ENCODE measurements at places on chromosomes 6 and 20.

- no peak for DNase-seq
Observed at GRCh38 chr6:151690768-151691562, 116.5 kb upstream of the ESR1 start.

- DNase-seq = no peak
Observed at GRCh38 chr20:62337558-62338293, 29.4 kb downstream of the LAMA5 start.

GRCh38 chr20:31822421-31823330 lies 3.5 kb downstream of the MYLK2 start:
- peak; percentile 59 for DNase-seq

- DNase-seq = no peak
Observed at GRCh38 chr6:155330133-155330734, 15.9 kb upstream of the TFB1M start.

- DNase-seq = no peak
Observed at GRCh38 chr6:110999634-111000270, 17.9 kb downstream of the RPF2 start.

DNA sequence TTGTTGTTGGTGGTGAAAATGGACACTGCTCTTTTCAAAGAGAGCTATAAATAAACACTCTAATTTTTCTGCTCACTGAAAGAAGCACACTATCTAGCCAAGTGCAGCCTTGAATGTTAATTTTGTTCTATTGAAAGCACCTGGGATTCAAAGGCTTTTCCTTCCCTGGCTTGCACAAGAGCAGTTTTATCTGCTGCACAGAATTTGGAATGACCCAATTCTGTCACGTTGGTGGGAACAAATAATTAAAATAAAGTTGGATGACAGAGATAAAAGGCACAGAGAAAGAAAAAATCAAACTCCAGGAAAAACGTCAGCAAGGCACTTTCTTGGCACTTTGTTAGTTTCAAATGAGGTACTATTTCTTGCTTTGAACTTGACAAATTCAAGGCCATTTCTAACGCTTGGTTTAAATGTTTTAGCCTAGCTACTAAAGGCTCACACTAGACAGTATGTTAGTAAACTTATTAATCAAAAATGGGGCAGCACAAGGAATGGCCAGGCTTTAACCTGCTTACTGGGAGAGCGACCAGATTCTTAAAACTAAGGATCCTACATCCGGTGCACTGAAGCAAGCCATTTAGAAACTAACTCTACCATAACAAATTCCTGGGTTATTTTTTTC lies 145.5 kb upstream of the ARG1 start:
- DNase-seq = no peak

GRCh38 chr6:152634773-152635172 lies 2.4 kb downstream of the SYNE1 start:
- DNase-seq = no peak

- DNase-seq = no peak
Observed at GRCh38 chr6:163954088-163954775, 539.7 kb downstream of the QKI start.

DNA sequence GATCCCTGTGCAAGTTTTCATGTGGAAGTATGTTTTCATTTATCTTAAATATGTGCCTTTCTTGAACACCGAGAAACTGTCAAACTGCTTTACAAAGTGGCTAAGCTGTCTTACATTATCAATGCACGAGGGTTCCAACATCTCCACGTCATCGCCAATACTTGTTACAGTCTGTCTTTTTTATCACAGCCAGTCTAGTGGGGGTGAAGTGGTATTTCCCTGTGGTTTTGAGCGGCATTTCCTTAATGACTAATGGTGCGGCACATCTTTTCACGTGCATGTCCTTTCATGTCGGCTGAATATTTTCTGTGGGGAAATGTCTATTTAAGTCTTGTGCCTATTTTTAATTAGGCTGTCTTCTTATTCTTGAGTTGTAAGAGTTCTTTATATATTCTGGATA lies 280.4 kb downstream of the FOXC1 start:
- DNase-seq = no peak

DNA sequence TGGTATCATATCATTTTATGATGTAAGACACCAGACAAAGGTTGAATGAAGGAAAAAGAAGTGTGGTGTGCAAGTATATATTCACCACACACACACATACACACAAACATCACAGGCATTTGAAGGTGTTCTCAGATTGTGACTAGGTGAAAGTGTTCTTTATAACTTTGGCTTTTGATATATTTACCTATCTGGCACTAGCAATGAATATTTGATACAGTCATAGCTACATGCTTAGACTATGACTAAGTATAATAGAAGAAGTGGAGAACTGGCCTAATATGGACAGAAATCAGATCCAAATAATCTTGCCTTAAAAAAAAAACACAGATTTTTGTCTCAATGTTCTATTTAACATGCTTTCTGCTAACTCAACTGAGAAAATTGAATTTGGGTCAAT lies 809.9 kb downstream of the KIF16B start:
- no peak for DNase-seq

GRCh38 chr6:162854228-162854627 lies 126.5 kb downstream of the PACRG start:
- no peak for DNase-seq

DNA sequence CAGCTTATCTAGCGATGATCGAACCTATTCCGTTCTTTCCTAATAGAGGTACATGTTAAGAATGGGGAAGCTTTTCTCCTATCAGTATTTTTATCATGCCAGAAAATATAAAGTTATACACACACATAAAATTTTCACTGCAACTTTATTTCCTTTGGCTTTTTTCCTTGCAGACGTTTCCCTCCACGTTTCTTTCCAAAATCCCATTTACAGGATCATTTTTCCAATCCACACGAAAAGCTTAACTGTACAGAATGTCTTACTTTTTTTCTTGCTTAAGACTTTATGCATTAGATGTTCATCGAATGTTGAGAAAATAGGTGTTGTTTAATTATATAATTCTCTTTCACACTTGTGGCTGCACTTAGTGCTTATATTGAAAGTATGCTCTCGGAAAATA lies 62.9 kb upstream of the HDGFL1 start:
- no peak for DNase-seq

DNA sequence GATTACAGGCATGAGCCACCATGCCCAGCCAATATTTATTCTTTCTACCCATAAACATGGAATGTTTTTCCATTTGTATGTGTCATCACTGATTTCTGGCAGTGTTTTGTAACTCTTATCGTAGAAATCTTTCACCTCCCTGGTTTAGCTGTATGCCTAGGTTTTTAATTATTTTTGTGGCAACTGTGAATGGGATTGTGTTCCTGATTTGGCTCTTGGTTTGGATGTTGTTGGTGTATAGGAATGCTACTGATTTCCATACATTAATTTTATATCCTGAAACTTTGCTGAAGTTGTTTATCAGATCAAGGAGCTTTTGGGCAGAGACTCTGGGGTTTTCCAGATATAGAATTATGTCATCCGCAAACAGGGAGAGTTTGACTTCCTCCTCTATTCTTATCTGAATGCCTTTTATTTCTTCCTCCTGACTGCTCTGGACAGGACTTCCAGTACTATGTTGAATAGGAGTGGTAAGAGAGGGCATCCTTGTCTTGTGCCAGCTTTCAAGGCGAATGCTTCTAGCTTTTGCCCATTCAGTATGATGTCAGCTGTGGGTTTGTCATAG lies 198.6 kb downstream of the ZDHHC14 start:
- no peak for DNase-seq

GRCh38 chr20:19397666-19398065 lies 185.2 kb downstream of the SLC24A3 start:
- DNase-seq = no peak

DNA sequence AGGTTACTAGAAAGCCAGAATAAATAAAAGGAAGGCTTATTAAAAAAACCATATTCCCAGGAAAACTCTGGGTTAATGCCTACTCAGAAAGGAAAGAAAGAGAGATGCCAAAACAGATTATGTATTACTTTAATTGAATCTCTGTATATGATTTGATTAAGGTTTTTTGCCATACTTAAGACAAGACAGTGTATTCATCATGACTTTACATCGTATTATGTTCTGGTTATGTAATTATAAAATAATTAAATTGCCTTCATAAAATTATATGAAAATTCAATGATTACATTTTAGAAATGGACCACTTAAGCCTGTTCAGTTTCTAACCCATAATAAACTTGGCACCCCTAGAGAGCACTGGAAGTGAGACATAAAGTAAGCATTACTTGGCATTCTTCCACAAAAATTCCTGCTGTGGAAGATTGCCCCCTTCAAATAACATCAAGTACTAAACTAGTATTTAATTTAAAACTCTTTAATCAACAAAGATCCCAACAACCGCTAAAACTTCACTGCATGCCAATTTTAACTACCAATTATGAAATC lies 20.8 kb upstream of the IBTK start:
- no peak for DNase-seq

GRCh38 chr6:14645841-14646240 lies 528.3 kb downstream of the CD83 start:
- no peak for DNase-seq

GRCh38 chr6:163533443-163533842 lies 118.9 kb downstream of the QKI start:
- DNase-seq = no peak

DNA sequence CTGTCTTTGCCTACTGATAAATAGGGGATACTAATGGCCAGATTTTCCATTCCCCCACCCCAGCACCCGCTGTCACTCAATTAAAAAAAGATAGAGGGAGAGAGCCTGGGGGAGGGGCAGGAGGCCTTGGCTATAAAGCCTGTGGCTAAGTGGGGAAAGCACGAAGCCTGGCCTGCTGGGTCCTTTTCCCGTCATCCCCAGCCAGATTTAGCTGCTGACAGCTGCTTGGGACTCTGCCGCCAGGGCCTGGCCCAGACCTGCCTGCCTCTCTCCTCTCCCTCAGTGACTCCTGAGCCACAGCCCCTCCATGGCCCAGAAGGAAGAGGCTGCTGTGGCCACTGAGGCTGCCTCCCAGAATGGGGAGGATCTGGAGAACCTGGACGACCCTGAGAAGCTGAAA lies at the start of gene APOBEC2:
APOBEC2 (plus strand) TSS at position 162 of the 400 bp plus-strand sequence; CDS start at position 308, 146 bp downstream.
- no peak for DNase-seq

- DNase-seq = no peak
Observed at GRCh38 chr20:22836877-22837276, 198.2 kb upstream of the SSTR4 start.

- no peak for DNase-seq
Observed at GRCh38 chr20:17646209-17646960, 35.7 kb downstream of the RRBP1 start.

GRCh38 chr20:45523821-45524220 lies 8.4 kb upstream of the SPINT3 start:
- no peak for DNase-seq

- DNase-seq = no peak
Observed at GRCh38 chr20:21967481-21967880, 262.0 kb downstream of the PAX1 start.

DNA sequence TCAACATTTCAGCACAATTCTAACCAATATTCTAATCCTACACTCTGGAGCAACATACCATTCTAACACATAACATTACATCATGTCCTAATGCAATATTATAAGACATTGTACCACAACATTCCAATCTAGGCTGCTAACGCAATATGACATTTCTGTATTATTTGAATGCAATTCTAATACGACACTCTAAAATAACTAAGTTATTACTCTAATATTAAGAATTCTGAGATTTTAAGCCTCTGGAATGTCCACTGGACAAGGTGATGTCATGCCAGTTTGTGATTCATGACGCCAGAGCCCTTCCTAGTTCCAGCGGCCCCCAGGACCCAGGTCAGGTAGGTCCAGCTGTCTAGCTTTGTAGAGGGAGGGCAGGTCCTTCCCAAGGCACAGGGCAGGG lies 69.7 kb upstream of the SIRPA start:
- DNase-seq = no peak

- no peak for DNase-seq
Observed at GRCh38 chr6:140441256-140441655, 1066.8 kb upstream of the CITED2 start.

GRCh38 chr6:15691250-15691869 lies 28.5 kb upstream of the DTNBP1 start:
- peak; percentile 57 for DNase-seq

GRCh38 chr6:159762681-159763293 lies 942 bp downstream of the ACAT2 start:
- DNase-seq = no peak

- no peak for DNase-seq
Observed at GRCh38 chr6:4388675-4389074, 253.3 kb upstream of the ECI2 start.

DNA sequence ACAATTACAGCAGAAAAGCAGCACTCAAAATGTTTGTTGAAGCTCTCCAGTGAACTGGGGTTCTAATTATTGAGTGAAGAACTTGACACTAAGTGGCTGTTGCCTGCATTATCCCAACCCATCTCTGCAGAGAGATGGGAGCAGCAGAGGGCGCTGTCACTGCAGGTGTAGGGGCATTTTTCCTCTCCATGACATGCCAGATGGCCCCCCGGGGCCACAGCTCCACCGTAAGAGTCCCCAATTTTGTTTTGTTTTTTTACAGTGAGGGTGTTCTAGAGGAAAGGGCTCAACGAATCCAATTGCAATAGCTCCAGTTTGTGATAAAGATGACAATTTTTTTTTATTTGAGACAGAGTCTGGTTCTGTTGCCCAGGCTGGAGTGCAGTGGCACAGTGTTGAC lies 1.9 kb upstream of the FUCA2 start:
- DNase-seq = peak; percentile 20
